ENCODE measurements at places on chromosomes 1 and 21.
A peak's percentile ranks its signal among the peaks of the same experiment; 100 is the strongest.

- DNase-seq = no peak
Measured at GRCh38 chr1:109521002-109521951, 11.8 kb upstream of the AMIGO1 start.

GRCh38 chr1:56135864-56136147 lies 443.6 kb downstream of the PLPP3 start:
- DNase-seq = no peak

DNA sequence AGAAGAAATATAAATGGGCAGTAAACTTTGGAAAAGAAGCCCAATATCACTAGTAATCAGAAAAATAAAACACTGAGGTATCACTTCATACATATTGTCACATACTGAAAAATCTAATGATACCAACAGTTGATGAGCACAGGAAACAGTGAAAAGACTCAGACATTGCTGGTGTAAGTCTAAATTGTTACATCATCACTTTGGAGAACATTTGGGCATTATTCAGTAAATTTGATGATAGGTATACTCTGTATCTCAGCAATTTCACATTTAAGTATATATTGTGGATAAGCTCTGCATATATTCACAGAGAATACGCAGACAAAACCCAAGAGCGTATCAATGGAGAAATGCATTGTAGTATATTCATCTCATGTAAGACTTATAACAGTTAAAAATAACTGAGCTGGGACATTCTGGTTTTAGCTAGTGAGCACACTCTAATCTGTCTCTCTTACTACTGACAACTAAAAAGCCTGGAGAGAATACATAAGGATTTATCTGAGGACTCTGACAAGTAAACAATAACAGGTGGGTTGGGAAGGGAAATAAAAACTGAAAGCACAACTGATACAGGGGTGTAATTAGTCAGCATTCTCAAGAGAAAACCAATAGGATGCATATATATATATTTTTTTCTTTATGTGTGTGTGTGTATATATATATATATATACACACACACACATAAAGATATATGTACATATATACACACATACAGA lies 212.7 kb upstream of the JUN start:
- DNase-seq = no peak

DNA sequence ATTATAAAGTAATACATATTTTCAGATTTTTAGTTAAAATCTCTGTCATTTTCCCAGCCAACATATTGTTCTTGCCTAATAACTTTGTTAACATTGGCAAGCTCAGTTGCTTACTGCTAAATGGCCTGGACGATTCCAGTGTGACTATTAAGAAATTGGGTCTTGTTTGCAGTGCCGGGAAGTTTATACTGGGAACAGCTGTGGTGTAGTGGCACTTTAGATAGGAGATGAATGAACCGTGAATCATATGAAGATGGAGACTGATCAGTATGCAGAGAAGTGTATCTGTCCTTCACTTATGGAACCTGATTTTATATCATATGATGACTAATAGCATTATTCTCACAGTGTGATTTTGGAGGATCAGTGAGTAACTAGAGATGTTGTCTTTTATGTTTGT lies 3.3 kb downstream of the CHRM3 start:
- no peak for DNase-seq

GRCh38 chr1:59179673-59180072 lies 117.2 kb upstream of the FGGY start:
- DNase-seq = no peak

- no peak for DNase-seq
Measured at GRCh38 chr1:229097356-229097755, 173.6 kb upstream of the RAB4A start.

DNA sequence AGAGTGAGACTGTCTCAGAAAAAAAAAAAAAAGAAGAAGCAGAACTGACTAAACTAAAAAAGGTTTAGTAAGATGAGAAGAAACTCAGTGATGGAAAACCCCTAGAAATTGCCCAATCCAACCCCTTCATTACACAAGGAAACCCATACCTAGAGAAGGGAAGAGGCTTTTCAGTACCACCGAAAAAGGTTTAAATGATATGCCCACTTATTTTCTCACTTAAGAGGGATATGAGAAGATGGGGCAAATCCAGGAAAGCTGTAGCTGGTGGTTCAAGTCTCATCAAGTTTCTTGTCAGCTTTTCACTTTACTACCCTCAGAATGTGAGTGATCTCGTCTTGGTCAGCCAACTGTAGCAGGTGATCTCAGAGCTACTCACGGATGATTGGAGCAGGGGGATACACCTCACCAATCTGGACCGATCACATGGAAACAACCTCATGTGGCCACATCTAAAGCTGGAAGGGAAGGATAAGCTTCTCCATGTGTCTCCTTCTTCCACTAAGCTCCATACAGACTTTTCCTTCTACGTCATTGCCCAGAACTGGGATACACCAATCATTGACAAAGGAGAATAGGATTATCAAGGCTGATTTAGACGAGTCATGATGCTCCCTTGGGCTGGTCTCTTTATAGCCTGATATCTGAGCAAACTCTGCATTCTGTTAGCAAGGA lies 126.7 kb upstream of the POU3F1 start:
- no peak for DNase-seq

DNA sequence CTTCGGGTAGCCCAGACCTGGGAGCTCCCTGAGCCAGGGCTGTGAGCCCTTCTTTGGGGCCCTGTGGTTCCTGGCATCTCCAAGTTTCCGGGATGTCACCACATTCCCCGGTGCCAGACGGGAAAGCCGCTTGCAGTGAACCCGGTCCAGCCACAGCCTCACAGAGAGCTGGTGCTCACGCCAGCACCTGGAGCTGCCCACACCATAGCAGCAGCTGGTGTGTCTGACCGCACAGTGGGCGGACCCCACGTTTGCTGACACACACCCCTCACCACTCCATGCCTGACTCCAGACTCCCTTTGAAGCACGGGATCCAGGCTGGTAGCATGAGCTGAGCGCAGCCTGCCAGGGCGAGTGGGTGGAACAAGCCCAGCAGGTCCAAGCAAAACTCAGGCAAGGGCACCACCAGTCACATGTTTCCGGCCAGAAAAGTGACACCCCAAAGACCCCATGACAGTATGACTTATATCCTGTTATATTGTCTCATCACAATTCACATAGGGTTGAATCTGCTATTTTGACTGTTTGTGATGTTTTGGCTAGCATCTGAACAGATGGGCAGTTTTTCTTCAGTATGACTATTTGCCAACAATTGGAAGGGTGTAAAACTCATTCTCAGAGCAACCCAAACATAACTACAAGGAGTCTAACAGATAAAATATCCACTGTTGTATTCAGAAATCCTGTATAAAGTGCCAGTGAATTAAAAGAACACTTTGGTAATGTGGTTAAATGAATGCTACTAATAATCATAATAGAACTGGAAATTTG lies 285.4 kb downstream of the SMYD3 start:
- DNase-seq = no peak

GRCh38 chr21:31918250-31918775 lies 45.5 kb downstream of the HUNK start:
- DNase-seq = no peak

DNA sequence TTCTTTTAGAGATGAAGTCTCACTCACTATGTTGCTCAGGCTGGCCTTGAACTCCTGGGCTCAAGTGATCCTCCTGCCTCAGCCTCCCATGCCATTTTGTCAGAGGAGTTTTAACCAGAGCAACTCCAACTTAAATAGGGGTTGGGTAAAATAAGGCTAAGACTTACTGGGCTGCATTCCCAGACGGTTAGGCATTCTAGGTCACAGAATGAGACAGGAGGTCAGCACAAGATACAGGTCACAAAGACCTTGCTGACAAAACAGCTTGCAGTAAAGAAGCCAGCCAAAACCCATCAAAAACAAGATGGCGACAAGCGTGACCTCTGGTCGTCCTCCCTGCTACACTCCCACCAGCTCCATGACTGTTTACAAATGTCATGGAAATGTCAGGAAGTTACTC lies 5.7 kb upstream of the DNAH14 start:
- peak; percentile 9 for DNase-seq

- DNase-seq = no peak
Measured at GRCh38 chr1:208552928-208553327, 308.7 kb upstream of the PLXNA2 start.

GRCh38 chr1:171188388-171189266 lies 3.5 kb downstream of the FMO2 start:
- DNase-seq = peak; percentile 84

- peak; percentile 75 for DNase-seq
Measured at GRCh38 chr1:205144751-205145150, 23.0 kb upstream of the RBBP5 start.

- DNase-seq = no peak
Measured at GRCh38 chr1:176466514-176466913, 3.5 kb downstream of the PAPPA2 start.

DNA sequence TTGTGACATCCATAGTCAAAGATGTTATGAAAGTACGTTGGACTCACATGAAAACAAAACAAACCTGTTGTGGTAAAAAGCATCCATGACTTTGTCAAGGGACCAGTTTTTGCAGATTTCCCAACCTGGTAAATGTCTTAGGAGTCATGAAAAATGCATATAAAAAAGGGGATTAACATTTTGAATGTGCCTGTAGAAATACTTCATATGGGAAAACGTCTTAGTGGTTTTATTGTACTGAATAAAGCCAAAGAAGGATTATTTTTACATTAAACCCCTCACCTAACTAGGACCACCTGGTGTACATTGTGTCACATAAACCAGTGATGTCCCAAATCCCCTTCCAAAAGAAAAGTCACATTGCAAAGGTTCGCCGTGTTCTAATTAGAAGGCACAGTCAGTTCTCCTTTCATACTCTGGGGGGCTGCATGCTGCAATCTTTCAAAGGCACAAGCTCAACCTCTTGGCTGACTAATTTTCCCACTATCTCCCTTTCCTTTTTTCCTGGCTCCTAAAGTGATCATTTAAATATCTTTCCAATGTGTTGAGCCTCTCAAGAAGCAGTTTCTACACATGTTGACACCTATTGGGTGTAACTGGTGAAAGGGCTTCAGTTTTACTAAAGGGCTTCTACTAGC lies 119.8 kb upstream of the SPAG17 start:
- peak; percentile 53 for DNase-seq

DNA sequence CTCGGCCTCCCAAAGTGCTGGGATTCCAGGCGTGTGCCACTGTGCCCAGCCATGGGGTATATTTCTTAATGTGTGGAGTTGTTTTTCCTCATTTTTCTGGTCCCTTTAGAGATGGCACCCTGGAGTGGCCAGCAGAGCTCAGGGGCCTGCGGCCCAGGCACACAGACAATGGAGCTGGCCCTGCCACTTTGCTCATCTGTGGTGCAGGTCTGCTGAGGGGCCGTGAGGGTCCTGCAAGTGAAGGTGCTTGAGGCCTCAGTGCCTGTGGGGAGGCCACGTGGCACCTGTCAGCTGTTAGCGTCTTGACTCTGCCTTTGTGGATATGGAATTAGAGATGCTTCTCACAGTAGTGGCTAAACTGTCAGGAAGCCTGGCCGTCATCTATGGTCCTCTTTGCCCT lies 7.5 kb downstream of the COL18A1 start:
- no peak for DNase-seq

GRCh38 chr1:236021424-236022135 lies 43.3 kb downstream of the NID1 start:
- DNase-seq = peak; percentile 28

- DNase-seq = no peak
Measured at GRCh38 chr1:70426154-70427131, 15.4 kb downstream of the CTH start.

GRCh38 chr1:203361945-203362719 lies 11.2 kb upstream of the FMOD start:
- peak; percentile 44 for DNase-seq

DNA sequence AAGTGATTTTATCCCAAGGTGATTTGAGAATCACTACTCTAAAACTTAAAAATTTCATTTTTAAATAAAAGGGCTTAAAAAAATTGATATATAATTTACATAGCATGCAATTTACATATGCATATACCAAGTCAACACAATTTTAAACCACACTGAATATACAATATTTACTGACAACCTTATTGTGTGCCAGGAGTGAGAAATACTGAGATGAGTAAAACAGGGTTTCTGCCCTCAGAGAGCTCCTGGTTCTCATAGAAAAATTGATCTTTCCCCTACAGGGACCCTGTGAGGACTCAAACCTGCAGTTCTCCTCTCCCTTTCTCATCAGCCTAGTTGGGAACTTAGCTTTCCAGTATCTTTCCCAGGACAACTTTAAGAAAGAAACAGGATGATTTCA lies 27.0 kb downstream of the PLPP3 start:
- DNase-seq = no peak

GRCh38 chr1:59115865-59116264 lies 181.0 kb upstream of the FGGY start:
- no peak for DNase-seq

- DNase-seq = no peak
Measured at GRCh38 chr1:25150985-25151495, 81.3 kb downstream of the SYF2 start.

DNA sequence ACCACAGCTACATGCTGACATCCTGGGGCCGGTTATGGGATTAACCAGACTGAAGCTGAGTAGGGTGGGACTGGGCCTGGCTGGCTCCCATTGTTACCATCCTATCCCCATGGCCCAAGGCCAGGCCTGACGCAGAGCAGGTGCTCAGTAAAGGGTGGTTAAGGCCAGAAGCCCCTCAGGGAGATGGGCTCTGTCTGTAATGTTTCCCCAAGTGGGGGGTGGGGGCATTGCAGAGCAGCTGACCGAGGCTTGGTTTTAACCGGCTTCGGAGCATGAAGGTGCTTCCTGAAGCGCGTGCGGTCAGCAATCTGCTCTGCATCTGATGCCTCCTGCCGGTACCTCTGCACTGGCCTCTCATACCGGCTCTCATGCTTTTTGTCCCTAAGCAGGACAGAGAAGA lies 83.4 kb upstream of the ACTL8 start:
- no peak for DNase-seq

- DNase-seq = no peak
Measured at GRCh38 chr1:60078182-60078581, 4.6 kb upstream of the C1orf87 start.

DNA sequence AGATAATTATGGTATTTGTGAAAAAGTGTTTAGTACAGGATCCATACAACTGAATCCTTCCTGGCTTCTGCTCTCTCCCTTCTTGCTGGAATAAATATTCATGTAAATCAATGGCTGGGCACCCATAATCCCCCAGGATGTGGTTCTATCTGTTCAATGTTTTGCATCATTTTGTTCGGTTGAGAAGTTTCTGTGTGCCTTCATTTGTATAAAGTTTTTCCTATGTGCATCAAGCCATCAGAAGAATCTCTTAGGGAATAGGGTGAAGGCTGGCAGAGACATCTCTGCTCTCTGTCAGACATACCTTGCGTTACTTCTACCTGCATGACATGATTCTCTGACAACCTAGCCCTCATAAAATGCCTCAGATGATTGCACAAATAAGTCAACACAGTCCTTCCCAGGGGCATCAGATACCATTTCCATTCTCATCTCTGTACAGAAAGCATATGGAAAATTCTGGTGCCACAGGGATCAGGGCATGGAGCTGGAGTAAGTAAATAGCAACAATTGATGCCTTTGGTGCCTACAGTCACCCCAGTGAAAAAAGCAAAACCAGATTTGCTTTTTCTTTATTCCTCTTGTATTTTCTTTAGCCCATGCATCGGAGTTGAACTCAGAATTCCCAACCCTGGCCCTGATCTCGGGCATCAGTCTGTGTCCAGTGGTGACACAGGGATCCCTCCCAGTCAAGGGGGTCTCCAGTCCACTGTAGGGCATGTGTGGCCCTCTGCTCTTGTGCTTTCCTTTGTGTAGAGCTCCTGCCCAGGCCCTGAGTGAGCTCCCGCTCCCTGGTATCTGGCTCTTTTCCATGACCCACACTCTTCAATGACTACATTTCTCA lies 39.7 kb upstream of the ATP1A1 start:
- DNase-seq = no peak

Data from choroid plexus epithelial cell (primary cell).